Epithelial cell of proximal tubule (primary cell): ENCODE measurements at places on chromosomes 11 and 22.

GRCh38 chr11:115919341-115920091 is 415.3 kb upstream of the CADM1 start:
- DNase-seq: peak; percentile 92

GRCh38 chr22:27467711-27468110 is 333.8 kb downstream of the MN1 start:
- no peak for DNase-seq

GRCh38 chr22:48953830-48954229 is 873.8 kb downstream of the BRD1 start:
- no peak for DNase-seq

DNA sequence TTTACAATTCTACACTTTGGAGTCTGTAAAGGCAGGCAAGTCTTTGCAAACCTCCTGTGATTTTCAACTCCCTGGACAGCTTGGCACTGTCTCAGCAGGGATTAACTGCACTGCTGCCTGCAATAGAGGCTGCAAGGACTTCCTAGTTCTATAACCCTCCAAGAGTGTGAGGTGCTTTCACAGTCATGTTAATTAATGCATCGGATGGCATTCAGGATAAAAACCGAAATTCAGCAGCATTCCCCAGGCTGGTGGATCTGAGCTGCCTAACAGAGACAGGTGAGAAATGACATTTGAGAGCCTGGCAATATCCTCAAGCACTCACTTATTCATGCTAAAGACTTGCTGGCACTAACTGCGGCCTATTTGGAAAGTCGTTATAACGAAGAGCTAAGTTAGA is 85.0 kb downstream of the LARGE1 start:
- DNase-seq: no peak

DNA sequence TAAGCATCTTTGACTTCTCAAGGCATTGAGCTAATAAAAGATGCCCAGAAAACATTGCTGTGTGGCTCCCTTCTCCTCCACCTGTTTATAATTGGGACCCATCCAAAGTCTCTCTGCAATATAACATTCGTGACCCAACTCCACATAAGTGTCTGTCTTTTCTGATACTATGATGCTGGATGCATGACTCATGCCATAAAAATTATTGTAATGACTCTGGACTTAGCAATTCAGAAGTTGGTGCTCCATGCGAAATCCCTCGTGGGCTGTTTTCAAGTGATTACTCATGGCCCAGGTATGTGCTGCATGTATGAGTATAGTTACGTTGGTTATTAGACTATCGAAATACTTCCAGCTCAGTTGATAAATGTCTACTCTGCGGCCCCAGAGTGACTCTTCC is 11.7 kb downstream of the FJX1 start:
- peak; percentile 95 for DNase-seq

DNA sequence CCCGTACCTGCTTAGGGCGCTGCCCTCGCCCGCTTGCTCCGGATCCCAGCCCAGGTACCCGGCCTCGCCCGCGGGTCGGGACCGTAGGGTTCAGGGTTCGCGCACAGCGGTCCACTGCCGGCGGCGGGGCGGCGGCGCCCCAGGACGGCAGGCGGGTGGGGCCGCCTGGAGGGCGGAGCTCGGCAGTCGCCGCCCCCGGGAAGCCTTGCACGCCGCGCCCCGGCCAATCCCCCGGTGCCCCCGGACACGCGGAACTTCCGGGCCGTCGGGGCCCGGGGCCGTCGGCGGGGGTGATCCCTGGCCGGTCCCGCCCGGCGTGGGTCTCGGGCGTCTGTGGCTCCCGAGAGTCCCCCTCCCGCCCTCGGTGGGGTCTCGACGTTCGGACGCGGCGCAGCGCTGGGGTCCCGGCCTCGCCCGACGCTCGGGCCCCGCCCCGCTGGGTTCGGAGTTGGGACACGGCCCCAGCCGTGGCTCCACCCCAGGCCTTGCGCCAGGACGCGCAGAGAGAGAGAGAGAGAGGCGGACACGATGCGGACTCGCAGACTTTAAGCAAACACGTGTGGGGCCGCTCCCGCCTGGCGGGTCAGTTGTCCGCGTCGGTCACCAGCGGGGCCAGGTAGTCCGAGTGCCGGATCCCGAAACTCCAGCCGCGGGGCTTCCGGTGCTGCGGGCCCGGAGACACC is at the start of gene TYMP:
Gene TYMP (minus strand): TSS at position 116 of the 683 bp plus-strand sequence. CDS start 303 bp downstream, outside the sequence.
- DNase-seq: no peak

DNA sequence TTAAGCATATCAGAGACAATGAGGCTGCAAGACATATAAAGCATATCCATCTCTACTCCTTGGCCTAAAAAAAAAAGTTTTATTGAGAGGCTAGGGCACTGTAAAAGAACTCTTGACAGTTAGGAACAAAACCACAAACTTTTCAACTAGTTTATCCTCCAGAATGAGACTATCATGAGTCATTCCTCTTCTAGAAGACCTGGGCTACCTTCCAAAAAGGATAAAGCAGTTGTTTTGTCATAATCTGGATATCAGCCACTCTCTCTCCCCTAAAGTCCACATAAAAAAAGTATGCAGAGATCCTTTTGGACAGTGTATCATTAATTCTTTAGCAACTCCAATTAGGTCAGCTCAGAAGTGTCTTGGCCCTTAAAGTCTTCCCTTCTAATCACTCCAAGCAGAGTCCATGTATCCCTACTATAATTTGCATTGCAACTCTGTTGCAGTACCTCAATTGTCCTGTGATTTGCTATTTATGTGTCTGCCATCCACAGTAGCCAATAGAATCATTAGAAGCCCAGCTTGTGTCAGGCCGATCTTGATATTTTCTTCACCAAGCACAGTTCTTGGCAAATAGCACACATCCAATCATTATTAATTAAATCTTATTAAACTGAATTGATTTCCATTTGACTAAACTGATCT is 10.4 kb downstream of the OR51T1 start:
- peak; percentile 57 for DNase-seq

GRCh38 chr11:65506290-65506771 is 7.5 kb downstream of the MALAT1 start:
- DNase-seq: peak; percentile 71

GRCh38 chr11:126945319-126945718 is 55.3 kb downstream of the KIRREL3 start:
- no peak for DNase-seq

DNA sequence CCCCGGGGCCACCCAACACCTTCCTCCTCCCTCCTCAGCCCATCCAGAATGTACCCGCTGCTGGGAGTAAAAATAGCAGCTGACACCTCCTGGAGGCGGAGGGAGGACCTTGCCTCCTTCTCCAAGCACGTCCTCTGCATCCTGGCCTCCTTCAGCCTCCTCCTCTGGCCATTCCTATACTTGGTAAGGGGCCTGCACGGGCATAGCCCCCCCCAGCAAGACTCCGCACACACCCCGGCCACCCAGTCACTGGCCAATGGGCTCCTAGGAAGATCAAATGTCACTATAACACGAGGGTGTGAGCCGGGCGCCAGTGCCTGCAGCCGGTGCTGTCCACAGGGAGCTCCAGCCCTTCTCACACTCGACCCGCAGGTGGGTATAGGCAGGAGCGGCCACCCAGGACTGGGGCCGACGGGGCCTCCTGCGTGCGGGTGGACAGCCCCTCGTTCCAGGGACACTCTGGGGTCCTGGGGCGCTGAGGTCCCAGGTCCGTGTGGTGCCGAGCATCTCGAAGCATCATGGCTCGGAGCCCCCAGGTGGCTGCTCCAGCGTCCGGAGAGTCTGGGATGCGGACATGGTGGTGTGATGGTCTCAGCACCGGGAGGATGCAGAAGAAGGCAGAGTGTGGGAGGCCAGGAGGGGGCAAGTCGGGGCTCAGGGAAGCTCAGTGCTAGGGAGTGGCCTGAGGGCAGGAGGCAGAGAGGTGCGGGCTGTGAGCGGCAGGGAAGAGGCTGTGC is at the start of gene TNNT3:
Gene TNNT3 (plus strand): TSS at position 313 of the 737 bp plus-strand sequence. CDS start 3,172 bp downstream, outside the sequence.
- DNase-seq: no peak

GRCh38 chr11:19905280-19905853 is 192.7 kb downstream of the NAV2 start:
- no peak for DNase-seq

DNA sequence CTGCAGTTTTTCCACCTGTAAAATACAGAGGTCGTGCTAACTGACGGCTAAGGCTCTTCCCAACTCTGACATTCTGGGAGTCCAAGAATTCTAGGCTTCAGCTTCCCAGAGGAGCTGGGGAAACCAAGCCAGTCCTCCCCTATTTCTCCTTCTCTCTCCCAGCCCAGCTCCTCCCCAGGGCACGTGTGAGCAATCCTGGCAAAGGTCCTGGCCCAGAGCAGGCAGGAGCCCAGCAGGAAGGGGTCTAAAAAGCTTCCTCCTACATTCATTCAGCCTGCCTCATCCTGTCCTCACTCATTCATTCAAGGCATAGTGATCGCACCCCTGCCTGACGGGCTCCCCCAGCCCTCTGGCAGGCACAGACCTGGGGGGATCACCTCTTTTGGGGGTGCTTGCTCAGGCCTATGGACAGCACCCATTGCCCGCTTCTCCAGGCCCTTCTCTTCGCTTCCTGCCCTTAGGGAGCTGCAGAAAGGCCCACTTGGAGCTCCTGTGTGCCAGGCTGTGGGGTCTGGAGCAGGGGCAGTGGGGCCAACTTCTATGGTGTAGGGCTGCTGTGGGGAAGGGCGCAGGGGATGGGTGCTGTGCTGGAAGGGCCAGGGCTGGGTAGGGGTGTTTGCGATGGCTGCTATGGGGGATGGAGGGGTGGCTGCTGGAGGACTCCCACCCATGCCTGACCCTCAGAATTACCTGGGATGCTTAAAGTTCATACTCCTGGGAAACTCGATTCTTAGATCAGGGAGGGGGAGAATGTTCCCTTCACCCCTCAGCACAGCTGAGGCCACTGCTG is 9.8 kb downstream of the KCNC1 start:
- no peak for DNase-seq

GRCh38 chr11:46521961-46522681 is 71.7 kb downstream of the AMBRA1 start:
- no peak for DNase-seq

GRCh38 chr11:33207408-33207985 is 46.2 kb upstream of the CSTF3 start:
- DNase-seq: no peak

DNA sequence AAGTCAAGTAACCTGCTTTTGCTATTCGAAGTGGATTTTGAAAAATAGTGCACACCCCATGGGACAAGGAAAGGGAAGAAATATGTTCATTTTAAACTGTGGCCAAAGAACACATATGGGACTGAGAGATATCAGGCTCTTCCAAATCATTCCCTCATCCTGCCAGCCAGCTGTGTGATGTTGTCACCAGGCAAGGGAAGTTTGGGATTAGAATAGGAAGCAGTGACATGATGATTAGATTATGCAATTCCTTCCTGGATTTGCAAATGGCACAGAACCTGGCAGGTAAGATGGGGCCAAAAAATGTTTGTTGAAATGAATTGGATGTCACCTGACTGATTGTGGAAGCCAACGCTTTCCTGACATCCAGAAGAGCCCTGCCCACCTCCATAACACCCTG is 4.9 kb upstream of the SCN3B start:
- no peak for DNase-seq

DNA sequence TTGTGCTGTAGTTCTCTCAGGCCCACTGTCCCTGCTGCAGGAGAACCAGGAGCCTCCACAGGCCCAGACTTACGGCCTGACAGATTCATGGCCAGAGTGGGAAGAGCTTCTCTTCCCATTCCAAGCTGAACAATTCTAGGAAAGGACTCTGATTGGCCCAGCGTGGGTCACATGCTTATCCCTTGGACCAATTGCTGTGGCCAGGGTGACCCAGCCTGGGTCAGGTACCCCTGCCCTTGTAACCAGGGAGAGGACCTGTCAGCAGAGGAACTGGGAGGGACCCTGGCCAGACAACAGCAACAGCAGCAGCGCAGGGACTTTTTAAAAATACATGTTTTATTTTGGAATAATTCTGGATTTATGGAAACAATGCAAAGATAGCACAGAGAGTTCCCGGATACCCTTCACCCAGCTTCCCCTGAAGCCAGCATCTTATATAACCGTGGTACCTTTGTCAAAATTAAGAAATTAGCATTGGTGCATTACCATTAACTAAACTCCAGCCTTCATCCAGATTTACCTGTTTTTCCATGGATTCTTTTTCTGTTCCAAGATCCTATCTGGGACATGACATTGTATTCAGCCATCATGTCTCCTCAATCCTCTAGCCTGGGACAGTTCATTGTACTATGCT is 8.8 kb upstream of the ELFN2 start:
- no peak for DNase-seq

DNA sequence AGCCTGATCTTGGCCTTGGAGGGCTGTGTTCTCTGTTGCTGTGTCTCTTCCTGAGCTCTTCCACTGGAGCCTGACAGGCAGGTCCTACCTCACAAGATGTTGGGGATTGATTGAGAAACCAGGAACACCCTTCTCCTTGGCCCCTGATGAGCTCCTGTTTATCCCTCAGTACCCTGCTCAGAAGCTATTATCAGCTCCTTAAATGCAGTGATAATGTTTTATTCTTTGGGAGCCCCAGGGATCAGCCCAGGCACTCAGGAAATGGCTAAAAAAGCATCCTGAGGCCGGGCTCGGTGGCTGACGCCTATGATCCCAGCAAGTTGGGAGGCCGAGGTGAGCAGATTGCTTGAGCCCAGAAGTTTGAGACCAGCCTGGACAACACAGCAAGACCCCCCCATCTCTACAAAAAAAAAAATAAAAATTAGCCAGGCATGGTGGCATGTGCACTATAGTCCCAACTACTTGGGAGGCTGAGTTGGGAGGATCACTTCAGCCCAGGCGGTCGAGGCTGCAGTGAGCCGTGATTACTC is 4.9 kb upstream of the PHLDA2 start:
- DNase-seq: no peak

DNA sequence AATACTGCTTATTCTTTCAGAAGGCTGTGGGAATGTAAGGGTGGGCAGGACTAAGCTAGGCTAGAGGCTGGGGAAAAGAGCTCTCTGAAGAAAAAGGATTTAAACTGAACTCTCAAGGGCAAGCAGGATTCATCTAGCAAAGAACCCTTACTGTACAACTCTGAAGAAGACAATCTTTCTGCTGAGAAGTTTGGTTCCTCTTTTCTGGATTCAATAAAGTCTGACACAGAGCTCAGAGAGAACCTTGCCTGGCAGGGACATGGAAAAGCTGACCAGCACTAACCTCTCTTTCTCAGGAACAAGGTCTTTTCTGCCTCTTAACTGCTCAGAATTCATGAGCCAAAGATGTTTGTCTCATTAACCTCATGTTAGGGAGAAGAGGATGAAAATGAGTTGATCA is 388.4 kb upstream of the DDI1 start:
- DNase-seq: no peak

DNA sequence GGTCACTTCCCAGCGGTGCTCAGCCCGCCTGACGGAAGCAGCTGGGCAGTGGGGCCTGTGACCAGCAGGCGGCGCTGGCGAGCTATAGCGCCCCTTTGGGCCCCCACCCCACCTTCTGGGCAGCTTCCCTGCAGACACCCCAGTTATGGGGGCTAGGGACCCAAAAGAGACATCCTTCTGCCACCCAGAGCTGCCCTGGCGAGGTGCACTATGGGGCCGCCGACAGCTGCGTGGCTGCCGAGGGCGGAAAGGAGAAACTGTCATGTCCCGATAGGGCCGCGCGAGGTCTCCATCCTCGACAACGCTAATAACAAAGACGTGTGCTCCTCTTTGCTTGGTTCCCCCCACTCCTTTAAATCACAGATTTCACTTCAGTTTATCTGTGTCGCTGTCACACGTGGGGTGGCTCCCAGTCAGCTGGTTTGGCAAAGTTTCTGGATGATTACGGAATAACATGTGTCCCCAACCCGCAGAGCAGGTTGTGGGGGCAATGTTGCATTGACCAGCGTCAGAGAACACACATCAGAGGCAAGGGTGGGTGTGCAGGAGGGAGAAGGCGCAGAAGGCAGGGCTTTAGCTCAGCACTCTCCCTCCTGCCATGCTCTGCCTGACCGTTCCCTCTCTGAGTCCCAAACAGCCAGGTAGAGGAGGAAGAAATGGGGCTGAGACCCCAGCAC is 673 bp upstream of the MYO7A start:
- no peak for DNase-seq
